ENCODE measurements at places on chromosomes 5 and 9.

DNA sequence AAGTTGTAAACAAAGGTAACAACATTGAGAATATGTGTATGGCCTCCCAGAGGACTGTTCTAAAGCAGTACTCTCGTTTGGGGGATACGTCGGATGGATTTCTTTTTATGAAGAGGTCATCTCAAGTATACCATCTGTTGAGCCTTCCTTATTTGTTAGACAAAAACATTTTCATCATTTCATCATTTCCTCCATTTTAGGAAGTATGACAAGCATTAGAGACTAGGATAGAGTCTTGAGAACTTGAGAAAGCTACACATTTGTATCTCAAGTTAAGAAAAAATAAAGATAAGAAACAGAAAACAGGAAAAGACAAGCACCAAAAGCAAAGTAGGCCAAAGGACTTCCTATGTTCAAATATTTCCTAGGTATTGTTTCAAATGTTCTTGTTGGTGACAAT, 307.0 kb downstream of the EFNA5 start:
- DNase-seq = no peak

GRCh38 chr9:98485706-98486105, 223.0 kb downstream of the GABBR2 start:
- no peak for DNase-seq

DNA sequence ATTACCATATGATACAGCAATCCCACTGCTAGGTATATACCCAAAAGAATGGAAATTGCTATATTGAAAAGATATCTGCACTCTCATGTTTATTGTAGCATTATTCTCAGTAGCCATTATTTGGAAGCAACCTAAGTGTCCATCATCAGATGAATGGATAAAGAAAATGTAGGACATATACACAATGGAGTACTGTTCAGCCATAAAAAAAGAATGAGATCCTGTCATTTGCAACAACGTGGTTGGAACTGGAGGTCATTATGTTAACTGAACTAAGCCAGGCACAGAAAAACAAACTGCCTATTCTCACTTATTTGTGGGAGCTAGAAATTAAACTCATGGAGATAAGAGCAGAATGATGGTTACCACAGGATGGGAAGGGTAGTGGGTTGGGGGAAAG, 63.1 kb upstream of the TTC23L start:
- no peak for DNase-seq

DNA sequence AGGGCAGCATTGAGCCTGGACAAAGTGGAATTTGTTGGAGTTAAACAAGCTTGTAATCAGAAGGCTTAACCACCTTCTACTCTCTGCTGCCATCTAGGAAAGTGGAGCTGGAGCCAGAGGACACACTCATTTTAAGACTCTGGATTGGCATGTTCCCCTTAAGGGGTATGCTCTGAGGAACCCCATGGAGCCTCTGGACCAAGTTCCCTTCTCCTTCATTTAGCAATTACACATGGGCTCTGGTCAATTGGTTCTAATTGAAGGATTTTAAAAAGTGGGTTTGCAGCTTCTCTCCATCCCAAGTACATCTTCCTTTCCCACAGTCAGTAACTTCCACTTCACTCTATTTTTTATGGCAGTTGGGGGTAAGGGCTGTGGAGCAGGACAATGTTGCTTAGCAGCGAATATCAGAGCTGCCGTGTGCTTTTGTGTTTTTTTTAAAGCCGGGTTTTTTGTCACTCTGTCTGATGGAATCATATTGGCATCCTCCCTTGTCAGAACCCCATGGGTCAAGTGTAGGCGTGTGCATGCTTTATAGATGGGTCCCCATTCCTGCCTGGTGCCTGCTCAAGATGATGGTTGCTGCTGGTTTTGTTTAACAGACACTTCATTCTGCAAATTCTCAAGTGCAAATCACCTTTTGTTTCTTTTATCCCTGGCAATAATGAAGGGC, 330.7 kb upstream of the ADAMTSL1 start:
- DNase-seq = no peak

GRCh38 chr9:133709015-133709611, 29.0 kb downstream of the SARDH start:
- DNase-seq = peak; percentile 50

GRCh38 chr9:115262477-115262876, 144.5 kb upstream of the TNC start:
- DNase-seq = peak; percentile 89

GRCh38 chr5:107979291-107979690, 308.6 kb upstream of the EFNA5 start:
- DNase-seq = no peak

DNA sequence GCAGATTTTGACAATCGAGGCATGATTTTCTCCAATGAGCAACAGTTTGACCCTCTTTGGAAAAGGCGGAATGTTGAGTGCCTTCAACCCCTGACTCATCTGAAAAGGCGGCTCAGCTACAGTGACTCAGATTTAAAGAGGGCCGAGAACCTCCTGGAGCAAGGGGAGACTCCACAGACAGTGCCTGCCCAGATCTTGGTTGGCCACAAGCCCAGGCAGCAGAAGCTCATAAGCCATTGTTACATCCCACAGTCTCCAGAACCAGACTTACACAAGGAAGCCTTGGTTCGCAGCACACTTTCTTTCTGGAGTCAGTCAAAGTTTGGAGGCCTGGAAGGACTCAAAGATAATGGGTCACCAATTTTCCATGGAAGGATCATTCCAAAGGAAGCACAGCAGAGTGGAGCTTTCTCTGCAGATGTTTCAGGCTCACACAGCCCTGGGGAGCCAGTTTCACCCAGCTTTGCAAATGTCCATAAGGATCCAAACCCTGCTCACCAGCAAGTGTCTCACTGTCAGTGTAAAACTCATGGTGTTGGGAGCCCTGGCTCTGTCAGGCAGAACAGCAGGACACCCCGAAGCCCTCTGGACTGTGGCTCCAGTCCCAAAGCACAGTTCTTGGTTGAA, 13.6 kb downstream of the PTPDC1 start:
- no peak for DNase-seq

- DNase-seq = no peak
Measured at GRCh38 chr5:96113170-96113939, 151.7 kb upstream of the ELL2 start.

GRCh38 chr9:113775749-113776148, 100.4 kb upstream of the ZNF618 start:
- DNase-seq = no peak

DNA sequence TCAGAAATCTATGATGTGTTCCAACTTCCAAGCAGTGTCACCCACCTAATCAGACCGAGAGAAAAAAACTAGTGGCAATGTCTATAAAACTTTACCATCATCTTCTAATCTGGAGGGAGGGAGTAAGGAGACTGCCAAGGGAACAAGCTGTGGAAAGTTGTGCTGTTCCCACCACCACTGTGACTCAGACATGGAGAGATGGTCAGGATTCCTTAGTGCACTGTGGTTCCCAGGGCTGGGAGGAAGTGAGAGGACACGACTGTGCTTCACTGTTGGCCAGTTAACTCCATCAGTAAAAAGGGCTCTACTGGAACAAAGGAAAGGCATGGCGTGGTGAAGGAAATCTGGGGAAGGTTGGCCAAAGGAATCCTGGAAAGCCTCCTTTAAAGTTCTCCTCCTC, 18.8 kb downstream of the TICAM2 start:
- no peak for DNase-seq

DNA sequence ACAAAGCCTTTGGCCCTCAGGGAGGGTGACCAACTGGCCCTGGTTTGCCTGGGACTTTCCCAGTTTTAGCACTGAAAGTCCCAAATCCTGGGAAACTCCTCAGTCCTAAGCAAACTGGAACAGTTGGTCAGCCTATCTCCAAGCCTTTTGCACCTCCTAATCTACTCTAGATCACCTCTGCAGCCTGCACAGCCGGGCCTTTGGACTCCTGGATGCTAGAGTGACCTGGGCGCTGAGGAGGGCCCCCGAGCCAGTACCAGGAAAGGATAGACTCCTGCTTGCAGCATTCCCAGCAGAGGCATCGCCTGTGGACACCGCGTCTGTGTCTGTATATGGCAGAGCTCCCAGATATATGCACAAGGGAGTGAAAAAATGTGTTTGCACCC, 15.1 kb downstream of the IRF1 start:
- no peak for DNase-seq

GRCh38 chr5:177409043-177409801, at the start of gene F12:
Gene F12 (minus strand): TSS chr5:177409564. CDS start chr5:177409527, 37 bp downstream.
- no peak for DNase-seq

GRCh38 chr5:6410421-6410820, 32.1 kb upstream of the MED10 start:
- no peak for DNase-seq

- DNase-seq = peak; percentile 97
Measured at GRCh38 chr9:128192601-128193371, 1.4 kb upstream of the CIZ1 start.

- no peak for DNase-seq
Measured at GRCh38 chr5:85717203-85717563, 900.6 kb upstream of the COX7C start.

DNA sequence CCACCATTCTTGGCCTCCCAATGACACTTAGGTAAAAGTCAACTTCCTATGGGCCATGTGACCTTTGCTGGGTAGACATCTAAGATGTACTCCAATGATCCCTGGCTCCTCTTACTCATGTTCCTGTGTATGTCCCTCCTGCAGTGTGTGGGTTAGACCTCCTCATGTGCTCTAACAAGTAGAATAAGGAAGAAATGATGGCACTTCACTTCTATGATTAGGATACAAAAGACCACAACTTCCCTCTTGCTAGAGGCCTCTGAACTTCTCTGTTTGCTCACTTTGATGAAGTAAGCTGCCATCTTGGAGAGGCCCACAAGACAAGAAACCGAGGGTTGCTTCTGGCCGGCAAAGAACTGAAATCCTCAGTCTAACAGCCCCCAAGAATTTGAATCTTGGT, 131.8 kb downstream of the TAF11L14 start:
- DNase-seq = no peak

DNA sequence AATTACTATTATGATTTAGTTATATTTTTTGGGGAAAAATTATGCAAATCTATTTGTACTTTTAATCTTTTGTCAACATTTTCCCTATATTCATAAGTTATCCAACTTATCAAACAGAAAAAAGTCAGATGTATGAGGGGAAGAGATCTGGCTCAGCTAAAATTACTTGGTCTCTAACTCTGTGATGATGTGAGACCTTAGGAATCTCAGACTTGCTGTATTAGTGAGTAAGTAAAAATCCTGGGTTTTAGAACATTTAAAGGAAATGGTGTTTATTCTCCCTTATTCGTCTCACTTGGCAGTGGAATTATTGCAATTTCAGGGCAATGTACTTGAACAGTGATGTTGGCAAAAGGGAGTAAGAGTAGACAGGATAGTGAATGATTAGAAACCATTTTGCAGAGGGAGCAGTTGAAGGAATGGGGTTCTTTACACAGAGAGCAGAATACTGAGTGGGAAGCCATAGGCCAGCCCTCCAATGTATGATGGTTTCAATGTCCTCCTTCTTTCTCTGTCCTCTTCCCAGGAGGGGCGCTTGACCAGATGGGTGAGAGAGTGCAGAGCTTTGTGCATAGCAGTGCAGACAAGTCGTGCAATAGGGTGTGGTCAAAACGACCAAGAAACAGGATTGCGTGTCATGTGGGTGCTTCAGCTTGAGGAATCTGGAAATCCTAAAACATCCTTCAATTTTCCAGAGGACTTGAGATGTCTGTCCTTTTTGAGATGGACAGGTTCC, 91.7 kb downstream of the TENT4A start:
- no peak for DNase-seq

DNA sequence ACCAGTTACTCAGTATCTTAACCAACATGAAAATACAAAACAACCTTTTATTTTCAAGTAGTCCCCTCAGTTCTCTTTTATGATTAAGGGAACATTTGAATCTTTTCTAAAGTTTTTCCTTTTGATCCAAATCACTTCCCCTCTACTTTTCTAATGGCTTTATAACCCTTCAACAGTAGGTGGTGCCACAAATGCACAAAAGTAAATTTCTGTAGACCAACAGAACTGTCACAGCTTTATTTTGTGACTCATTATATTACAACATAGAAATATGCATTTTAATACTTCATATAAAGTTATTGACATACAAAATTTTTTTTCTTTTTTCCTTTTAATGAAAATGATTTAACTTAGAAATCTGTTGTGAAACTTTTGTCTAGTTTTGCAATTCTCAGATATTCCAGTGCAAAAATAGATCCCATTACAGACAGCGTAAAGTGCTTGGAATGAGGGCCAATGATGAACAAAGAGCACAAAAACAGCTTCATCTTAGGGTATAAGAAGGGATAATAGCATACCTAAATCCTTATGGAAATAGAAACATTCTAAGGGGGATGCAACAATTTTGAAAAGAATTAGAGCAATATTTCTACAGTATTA, 17.0 kb downstream of the NIPSNAP3B start:
- peak; percentile 40 for DNase-seq

DNA sequence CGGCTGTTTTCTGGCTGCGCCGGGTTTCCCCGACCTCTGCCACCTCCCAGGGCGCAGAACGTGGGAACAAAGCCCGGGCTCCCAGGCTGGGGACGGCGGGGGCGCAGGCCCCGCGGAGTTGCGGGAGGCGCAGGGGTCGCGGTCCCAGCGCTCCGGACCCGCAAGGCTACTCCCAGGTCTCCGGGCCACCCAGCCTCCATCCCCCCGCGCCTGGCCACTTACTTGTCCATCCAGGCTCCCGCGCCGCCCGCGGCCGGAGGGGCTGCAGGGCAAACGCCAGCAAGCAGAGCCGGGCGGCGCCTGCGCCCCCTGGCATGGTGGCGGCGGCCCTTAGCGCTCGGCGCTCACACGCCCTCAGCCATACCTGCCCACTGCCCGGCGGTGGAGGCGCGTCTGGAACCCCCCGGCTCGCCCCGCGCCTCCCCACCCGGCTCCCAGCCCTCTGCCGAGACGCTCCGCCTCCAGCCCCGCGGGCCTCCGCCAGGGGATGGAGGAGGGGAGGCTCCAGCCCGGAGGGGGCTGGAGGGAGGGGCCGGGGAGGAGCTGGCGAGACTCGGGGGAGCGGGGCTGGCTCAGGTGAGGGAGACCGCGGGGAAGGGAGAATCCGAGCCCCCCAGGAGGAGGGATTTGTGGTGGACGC, at the start of gene ADAM19:
Gene ADAM19 (minus strand): TSS at position 395 of the 640 bp plus-strand sequence. CDS start 79 bp downstream, at position 316.
- peak; percentile 61 for DNase-seq

- peak; percentile 19 for DNase-seq
Measured at GRCh38 chr5:79729679-79730078, 40.0 kb downstream of the CMYA5 start.

DNA sequence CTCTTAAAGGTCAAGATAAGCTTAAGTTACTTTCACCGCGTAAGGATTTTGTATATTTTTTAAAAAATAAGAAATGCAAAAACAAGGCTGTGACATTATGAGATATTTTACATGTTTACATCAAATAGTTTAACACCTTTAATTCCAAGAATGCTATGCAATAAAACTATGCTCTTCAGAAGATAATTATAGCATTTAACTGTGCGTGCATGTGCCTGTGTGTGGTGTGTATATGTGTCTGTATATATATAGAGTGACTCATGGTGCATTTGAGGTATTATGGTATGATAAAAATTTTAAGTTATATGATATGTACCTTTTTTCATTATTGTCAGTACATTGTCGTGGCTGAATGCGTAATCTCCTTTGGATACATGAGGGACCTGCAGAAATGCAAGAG, 539.3 kb downstream of the PDE4D start:
- DNase-seq = peak; percentile 6

DNA sequence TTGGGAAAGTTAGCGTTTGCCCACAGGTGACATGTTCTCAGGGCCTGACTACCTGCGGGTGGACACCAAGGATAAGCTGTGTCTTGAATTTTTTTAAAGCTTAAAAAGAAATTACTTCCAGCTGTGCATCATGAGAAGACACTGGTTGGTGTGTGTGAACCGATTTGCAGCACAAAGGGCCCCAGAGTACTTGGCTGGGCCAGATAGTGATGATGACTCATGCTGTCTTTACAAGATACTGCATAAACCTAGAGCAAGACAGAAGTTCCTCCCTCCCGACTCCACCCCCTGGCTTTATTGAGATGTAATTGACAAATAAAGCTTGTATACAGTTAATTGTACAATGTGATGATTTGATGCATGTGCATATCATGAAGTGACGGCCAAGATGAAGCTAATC, 212.8 kb downstream of the NXNL2 start:
- DNase-seq = peak; percentile 22
